PC-9 (cell line): ENCODE measurements at places on chromosomes 1 and 21. TPM values are rescaled to one million over a fixed set of nuclear protein-coding genes. Genes with fewer than 3 reads are reported as not detected.

The ERICH3 gene
- total RNA-seq: not detected in 2 replicates

DNA sequence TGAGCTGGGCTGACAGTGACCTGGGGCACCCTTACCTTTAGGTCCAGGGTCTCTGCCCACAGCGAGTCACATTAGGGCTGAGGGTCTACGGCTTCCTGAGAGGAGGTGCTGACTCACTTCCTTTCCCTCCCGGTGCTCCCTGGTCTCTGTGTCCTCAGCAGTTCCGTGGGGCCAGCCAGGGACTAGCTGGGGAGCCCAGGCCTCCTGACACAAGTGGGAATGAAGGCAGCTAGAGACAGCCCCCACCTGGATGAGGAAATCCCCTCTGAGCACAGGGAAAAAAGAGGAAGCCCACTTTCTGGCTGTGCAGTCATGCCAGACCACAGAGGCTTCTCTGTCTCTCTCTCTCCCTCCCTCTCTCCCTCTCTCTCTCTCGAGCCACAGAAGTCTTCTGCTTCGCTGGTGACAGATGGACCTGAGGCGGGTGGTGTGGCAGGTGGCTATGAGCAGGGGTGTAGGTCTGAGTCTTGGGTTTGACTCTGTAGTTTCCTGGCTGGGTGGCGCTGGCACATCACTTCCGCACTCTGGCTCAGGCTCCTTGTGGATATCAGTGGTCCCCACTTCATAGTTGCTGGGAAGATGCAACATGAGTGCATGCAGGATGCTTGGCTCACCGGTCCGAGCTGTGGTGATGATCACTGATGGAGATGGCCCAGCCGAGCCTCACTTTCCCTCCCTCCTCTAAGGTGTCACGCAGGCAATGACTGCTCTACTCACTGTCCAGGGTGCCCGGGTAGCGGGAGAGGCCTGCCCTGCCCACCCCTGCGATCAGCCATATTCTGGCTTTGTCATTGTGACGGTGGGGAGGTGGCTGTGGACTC lies 3.5 kb downstream of the SLC66A1 start:
- no peak overlapping the region for H3K4me3 ChIP-seq
- H3K36me3 ChIP-seq: no peaks in the 10 kb centered on the region
- no peak overlapping the region for H3K27ac ChIP-seq
- DNase-seq: no peak

DNA sequence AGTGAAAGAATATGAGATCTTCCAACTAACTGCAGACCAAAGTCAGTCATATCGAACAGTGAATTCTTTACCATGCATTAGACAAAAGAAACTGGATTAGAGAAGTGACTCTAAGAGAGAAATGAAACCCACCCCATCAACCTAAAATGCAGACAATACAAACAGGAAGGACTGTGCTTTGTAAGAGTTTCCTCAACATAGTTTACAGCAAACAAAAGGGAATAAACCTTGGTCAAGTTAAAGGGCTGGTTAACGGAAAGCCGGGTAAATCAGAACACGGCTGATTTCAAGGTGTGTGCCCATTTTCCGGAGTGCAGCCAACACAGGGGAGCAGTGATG lies 39.2 kb downstream of the SIPA1L2 start:
- DNase-seq: no peak
- H3K4me1 ChIP-seq: no peaks in the 10 kb centered on the region
- no peaks in the 10 kb centered on the region for H3K36me3 ChIP-seq
- H3K4me3 ChIP-seq: no peak overlapping the region
- no peaks in the 10 kb centered on the region for H3K27me3 ChIP-seq
- H3K27ac ChIP-seq: no peak overlapping the region

DNA sequence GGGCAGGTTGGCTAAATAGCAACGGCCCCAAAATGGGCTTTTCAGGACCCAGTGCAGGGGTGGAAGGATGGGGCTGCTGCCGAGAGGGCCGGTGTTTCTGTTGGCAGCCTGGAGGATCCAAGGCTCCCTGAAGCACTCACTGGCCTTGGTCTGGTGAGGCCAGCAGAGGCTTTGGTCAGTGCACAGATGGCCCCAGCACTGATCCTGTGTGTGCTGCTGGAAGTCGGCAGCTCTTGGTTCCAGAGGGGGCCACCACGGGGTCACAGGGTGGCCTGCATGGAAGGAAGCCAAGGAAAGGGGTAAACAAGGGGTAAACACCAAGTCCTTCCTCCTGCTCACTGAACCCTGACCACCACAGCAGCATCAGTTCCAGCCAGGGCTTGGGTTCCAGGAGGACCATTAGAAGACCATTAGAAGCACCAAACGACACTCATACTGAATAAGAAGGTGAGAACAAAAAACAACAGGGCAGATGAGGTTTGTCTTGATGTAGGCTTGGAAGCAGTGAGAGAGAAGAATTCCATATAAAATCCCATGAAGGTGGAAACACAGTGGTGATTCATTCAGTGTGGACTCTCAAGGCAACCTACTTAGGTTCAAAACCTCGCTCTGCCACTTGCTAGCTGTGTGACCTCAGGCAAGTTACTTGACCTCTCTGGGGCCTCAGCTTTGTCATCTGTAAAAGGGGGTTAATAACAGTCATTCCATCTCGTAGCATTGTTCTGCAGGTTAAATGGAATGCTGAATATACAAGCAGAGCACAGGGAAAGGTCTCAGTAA lies 184.5 kb downstream of the RUNX1 start:
- peaks cover 60% of the 10 kb centered on the region for H3K4me1 ChIP-seq
- peak overlapping the region; percentile 88 for H3K27ac ChIP-seq
- H3K4me3 ChIP-seq: no peak overlapping the region
- peaks cover 43% of the 10 kb centered on the region for H3K36me3 ChIP-seq
- H3K27me3 ChIP-seq: no peaks in the 10 kb centered on the region
